ENCODE measurements at places on chromosomes 5 and 9. TPM values are rescaled to one million over a fixed set of nuclear protein-coding genes. Genes with fewer than 3 reads are reported as not detected.

GRCh38 chr9:103997856-103998370 lies 96.2 kb upstream of the SMC2 start:
- no peak for DNase-seq

DNA sequence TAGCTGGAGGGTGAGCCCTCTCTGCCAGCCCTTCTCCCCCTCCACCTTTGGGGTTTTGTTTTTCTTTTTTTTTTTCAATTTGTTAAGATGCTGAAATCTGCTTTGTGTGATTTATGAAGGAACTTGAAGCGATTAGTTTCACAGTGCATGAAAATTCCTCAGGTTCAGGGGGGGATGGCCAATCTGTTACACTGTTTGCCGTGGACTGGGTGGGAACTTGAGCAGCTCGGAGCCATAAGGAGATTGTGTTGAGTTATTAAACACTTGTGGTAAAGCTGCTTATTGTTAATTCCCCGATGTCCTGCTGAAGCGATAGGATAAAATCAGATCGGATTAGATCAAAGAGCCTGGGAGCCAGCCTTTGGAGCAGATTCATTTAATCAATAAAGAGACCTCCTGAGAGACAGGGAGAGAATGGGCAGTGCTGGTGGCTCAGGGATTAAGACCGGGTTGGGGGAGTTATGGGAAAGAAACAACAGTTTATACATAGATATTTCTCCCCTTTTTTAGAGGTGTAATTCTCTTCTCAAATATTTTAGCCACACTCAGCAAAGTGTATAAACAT lies 105.8 kb upstream of the SPATA31D4 start:
- no peak for DNase-seq

DNA sequence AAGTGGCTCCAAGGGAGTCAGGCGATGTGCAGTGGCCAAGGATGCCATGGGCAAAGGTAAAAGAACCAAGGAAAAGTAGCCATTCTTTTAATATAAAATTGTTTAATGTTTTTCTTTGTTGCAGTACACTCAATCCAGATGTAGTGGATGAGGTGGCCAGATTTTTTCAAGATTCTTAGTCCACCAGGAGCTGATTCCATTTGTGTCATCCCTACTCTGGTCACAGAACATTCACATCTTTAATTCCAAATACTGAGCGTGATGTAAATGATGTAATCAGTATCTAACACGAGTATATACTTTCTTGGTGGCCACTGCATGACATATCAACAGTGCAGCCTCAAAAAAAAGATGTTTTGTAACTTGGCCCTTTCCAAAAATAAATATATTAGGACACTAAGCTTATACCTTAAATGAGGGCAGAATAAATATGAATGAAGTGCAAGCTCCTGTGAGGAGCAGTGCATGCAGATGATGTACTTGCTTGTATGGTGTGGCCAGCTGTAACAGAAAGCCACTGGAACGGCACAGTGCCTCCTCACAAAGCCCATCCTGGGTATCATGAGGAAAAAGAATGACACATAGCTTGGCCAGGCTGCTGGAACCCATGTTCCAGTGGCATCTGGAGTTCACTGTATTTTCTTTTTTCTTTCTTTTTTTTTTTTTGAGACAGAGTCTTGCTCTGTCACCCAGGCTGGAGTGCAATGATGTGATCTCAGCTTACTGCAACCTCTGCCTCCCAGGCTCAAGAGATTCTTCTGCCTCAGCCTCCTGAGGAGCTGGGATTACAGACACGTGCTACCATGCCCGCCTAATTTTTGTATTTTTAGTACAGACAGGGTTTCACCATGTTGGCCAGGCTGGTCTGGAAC lies 6.5 kb upstream of the SPATA24 start:
- DNase-seq, result no peak

DNA sequence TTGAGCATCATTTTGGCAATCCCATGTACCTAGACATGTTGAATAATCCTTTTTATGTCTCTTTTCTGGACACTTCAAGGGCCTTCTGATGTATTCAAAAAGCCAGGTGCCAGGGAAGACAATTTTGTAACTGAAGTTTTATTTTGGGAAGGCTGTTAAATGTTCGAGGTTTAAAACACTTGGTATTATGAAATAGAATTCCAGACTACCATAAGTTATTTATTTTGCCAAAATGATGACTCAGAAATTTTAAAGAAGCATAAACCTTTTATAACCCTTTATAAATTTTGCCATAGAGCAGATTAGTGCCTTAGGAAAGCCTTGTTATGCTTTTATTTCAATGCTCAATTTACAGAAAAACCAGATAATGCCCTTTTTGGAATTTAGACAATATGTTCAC lies 30.3 kb upstream of the UHRF2 start:
- DNase-seq, result no peak

DNA sequence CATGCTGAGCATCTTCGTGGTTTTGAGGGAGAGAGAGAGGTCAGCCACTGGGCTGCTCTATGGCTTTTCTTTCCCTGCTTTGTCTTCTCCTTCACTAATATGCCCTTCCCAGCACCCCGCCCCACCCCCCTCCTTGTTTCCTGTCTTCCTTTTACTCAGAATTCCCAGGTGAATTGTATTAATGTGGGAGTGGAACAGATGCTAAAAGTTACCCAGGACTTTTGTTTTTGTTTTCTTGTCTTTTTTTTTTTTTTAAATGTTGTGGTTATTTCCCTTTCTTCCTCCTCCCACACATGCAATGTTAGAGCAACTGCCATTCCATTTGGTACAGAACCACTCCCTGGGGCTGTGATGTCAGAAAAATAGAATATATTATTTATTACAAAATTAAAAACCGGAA lies 442.7 kb upstream of the CD180 start:
- no peak for DNase-seq

DNA sequence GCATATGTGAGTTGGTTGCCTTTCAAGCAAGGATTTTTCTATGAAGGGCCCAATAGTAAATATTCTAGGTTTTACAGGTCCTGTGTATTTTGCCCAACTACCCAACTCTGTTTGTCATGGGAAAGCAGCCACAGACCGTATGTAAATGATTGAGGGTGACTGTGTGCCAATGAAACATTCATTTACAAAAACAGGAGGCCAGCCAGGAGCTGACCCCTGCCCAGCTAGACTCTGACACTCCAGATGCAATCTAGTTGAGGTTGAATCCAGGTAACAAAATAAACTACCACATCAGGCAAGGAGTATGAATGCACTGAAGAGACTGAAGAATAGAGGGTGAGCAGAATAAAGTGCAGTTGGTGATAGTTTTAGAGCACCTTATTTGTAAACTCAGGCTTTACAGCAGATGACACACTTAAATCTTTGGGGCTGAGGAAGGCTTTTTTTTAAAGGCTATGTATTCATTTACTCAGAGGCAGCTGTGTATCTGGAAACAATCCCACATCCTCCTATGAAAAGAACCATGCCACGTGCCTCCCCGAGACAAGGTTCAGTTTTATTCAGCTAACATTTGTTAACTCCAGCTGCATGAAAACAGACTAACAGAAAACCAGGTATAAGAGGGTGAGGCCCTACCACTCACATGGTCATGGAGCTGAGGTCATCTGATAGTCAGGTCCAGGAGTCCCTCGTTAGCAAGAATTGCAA lies 60.7 kb downstream of the SLC1A1 start:
- no peak for DNase-seq

GRCh38 chr5:1510631-1511030 lies 13.1 kb downstream of the LPCAT1 start:
- DNase-seq, result peak; percentile 7

DNA sequence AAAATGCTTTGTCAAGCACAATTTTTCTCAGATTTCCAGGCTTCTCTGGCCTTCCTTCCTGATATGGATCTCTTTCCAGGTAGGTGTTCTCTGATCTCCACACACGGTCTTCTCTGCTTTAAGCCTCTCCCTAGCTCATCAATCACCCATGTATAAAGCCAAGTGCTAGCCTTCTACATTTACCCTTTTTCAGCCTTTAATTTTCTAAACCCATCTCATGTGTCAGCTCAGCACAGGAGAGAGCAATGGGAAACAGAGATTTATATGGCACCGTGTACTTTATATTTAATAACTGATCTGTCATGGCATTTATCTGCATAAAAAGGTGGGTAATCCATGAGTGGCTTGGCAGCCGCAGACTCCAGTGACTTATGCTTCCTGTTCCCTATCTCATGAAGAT lies 495.0 kb downstream of the RASEF start:
- no peak for DNase-seq

DNA sequence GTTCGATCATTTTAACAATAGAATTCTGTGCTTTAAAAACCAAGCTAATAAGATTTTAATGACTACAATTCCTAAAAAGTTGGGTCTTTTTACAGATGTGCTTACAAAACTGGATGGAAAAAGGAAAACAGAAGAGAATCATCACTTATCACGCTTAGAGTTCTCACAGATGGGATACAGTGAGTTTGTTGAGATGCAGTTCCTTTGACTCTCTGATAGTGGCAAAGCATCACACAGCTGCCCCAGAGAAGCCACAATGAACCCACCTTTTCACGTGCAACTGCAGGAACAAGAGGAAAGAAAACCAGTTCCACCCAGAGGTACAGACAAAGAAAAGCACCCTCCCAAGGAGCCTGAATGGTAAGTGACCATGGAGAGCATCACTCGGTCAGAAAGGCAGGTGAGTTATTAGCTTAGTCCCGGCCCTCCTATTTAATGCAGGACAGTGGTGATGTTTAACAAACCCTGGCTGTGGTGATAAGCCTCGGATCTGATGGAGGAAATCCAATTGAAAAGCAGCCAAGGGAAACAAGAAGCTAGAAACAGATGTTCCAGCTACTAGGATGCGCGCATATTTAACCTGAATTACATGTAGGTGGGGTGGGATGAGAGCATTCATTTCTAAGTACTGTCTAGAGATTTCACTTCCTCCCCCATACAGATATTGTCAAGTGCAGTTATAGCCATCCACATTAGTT lies 167.7 kb downstream of the TARS1 start:
- no peak for DNase-seq

DNA sequence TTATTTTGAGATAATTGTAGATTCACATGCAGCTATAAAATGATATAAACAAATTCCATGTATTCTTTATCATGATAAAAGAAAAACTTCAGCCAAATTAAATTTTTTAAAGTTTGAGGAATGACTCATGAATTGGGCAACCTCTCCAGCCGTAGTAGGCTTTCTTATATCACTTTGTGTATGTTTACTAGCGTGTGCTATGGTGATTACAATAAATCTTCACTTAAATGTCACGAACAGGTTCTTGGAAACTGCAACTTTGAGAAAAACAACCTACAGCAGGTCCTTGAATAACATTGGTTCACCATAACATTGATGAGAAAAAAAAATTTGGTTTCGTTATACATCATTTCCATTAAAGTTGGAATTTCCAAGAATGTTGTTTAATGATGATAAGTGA lies 730.9 kb upstream of the TYRP1 start:
- DNase-seq, result no peak

GRCh38 chr9:126502417-126503332 lies 111.1 kb upstream of the LMX1B start:
- no peak for DNase-seq

- DNase-seq, result peak; percentile 86
Measured at GRCh38 chr5:132363431-132364112, 5.9 kb upstream of the SLC22A5 start.

NPR3 gene
- 5.8 TPM for total RNA-seq

CCDC171 gene
- total RNA-seq, result 9.1 TPM

AP3S1 gene
- 50.5 TPM for total RNA-seq

PIP5K1B gene
- total RNA-seq, result not detected

PLAC8L1 gene
- total RNA-seq, result not detected

CDC20B gene
- not detected for total RNA-seq

TAF11L7 gene
- total RNA-seq, result not detected

Data from MG63 (cell line).